Fibroblast of mammary gland (primary cell): ENCODE measurements at places on chromosomes 6 and 20.

DNA sequence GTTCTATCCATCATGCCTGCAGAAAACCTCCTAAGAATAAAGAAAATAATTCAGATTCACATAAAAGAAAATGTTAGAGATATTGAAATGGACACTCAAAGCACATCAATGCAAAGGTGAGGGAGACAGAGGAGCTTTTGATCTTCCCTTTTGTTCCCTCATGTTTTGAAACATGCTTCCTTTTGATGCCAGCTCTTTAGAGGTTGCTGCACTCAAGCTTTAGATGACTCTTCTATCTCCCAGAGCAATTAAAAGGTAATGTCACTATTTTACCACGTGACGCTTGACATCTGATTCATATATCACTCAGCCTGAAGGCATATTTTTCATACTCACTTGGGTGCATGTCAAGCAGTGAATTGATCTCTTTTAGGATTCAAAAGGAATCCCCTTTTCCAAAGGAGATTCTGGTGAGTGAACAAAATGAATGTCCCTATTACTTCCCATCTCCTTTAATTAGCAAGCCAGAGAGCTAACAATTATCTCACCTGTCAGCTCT, 1026.7 kb downstream of the KIF16B start:
- no peak for DNase-seq

DNA sequence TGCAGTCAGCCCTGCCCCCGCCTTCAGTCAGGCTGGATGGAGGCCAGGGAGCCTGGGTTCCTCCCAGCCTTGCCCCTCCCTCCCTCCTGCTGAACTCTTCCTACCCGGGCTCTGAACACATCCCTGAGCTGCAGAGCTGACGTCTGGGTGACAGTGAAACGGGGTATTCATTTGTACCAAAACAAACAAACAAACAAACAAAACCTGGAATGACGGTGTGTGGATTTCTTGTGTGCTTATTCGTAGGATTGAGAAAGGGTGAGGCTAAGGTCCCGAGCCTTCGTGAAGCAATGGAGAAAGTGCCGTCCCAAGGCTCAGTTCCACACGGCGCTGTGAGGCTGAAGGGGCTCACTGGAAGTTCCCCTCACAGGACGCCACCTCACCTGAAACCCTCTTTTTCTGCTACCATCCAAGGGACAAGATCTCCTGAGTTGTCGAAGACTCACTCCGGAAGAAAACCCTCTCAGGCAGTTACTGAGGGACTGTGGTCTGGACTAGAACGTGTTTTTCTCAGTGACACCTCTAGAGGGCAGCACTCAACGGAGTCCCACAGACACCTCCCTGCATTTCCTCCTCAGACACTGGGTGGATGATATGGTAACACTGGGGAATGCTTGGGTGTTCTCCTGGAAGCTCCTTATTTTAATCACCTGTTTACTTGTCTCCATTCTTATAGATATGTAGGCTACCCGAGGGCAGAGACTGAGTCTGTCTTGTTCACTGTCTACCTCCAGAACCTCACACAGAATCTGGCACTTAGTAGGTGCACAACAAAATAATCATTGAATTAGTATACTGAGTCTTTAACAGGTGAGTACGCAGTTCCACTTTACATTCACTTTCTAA, 27.3 kb downstream of the GSTA3 start:
- peak; percentile 73 for DNase-seq

DNA sequence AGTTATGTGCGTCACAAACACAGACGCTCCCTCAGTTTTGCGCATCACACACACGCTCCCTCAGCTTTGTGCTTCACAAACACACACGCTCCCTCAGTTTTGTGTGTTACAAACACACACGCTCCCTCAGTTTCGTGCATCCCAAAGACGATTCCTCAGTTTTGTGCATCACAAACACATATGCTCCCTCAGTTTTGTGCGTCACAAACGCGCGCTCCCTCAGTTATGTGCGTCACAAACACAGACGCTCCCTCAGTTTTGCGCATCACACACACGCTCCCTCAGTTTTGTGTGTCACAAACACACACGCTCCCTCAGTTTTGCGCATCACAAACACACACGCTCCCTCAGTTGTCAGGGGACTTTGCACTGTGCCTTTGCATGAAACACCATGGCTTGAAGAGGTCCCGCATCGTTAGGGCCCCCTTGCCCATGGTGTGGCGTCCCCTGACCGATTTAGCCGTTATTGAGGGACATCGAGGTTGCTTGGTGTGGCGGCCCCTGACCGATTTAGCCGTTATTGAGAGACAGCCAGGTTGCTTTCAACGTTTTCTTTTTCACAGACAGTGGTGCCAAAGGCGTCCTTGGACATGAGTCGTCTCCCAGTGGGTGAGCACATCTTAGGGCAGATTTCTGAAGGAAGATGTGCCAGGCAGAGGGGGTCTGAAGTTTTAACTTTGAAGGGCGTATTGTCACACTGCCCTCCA, 28.1 kb upstream of the MYT1 start:
- DNase-seq, result no peak

GRCh38 chr6:131640100-131640499, 3.0 kb downstream of the ENPP3 start:
- no peak for DNase-seq

DNA sequence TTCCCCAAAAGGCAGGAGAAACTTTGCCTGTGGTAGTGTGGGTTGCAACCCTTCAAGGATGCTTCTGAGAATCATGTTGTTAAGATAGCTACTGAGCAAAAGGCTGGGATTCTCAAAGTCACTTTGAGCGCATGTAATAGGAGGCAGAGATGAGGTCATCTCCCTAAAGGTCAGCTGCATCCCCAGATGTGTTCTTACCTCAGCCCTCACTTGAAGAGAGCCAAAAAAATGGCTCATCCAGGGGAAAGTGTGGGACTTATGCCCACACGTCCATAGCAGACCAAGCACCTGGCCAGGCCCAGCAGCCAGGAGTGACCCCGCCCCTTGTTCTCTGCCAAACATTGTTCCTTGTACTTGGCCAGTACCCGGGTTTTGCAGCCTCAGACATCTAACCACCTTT, 187.0 kb upstream of the BMP2 start:
- peak; percentile 44 for DNase-seq

DNA sequence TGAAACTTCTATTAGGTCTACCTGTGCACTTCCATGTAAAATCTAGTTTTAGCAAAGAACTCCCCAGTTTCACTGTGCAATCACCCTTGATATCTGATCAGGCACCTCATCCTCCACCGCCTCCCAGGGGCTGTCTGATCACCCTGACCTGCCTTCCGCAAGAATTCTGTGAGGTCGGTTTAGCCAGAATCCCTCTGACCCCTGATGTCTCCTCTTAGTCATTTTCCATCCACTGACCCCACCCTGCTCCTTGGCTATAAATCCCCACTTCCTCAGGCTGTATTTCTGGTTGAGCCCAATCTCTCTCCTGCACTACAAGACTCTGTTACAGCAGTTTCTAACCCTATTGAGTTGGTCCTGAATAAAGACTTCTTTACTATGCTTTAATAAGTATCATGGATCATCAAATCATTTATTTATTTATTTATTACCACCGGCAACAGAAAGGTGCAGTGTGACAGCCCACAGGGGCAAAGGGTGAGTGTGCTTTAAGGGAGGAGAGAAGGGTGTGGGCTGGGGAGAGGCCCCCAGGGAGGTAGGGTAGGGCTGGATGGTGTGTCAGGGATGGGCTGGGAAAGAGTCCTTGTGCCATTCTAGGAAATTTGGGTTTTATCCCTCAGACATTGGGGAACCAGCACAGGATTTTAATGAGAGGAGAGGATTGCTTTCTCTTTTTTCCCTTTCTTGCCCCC, 11.2 kb upstream of the SERPINB6 start:
- peak; percentile 38 for DNase-seq

DNA sequence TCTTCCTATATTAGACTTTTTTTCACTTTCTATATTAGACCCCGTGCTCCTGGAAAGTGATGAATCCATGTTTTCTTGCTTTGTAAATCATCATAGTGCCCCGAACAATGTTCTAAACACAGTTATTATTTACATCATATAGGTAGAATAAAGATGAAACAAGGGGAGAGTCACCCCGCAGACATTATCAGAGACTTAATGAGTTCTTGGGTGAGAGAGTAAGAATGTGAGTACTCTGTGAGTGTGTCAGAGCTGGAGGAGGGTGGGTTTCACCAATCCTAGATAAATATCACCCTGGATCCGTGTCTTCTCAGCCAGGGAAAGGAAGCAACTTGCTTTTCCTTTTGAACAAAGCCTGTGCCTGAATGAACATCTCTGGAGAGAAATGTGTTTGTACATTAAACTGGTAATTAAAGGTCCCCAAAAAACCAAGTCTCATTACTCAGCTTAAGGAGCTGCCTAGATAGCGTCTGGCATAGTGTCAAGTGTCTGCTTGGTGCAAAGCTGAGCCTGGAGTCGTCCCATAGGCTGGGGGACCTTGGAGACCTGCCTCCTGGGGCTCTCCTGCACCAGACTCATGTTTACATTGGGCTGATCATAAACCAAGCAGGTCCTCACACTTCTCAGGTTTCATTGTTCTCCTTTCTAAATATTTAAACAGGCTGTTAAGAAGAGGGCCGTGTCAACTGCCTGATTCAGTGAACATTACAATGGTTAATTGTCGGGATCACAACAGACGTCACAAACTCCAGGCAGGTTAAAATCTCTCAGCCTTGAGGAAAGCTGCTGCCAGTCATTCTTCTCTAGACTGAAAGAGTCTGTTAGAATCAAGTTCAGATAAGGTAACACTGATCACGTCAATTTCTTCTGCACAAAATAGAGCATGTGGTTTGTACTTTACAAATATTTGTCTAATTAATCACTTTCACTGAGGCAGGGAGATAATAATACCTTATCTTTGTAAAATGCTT, 179.7 kb upstream of the MYLIP start:
- DNase-seq, result no peak

DNA sequence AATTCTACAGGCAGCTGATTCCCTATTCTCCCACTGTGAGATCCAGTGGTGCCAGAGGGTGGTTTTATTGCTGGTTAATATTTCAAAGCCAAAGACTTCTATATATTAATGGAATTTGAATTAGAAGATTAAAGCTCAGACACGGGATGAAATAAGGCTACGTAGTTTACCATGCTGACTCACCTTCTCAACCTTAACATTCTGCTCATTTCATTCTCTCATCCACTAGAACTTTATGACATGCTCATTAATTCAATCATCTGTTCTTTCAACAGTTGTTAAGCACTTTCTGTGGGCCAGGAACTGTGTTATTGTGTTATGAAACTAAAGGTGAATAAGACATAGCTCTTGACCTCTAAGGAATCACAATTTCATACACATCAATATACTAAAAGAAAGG, 456.9 kb upstream of the MAP3K7 start:
- no peak for DNase-seq

- DNase-seq, result no peak
Measured at GRCh38 chr20:7257692-7258466, 490.4 kb downstream of the BMP2 start.

DNA sequence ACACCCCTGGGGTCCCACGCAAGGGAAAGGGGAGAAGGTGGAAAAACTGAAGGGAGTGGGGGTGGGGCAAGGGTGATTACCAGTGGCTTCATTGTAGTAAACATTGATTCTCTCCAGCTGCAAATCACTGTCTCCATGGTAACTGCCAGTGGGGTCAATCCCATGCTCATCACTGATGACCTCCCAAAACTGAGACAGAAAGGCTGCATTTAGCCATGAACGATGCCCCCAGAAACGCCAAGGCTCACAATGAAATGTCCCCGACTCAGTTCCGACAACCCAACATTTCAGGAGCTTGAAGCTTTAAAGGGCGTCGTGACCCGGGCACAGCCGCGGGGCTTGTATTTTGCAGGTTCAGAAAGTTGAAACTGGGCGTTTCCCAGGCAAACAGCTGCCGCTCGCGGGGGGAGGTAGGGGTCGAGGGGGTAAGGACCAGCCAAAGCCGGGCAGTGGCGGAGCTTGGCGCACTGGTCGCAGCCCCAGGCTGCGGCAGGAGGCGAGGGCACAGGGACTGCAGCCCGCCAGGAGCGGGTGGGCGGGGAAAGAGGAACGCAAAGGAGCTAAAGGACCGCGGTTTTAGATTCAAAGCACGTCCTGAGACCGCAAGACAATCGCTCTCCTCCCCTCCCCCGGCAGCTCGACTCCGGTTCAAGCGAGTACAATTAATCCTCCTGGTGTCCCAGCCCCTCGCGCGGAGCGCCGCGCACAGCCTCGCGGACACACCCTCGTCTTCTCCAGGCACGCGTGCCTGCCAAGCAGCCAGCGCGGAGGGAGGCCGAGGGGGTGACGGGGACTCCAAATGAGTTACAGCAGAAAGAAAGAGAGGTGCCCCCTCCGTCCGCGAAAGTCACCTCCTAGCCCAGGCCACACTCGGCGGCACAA, 731 bp downstream of the TUBB2B start:
- DNase-seq, result no peak

GRCh38 chr20:52746190-52746589, 226.0 kb upstream of the TSHZ2 start:
- no peak for DNase-seq

DNA sequence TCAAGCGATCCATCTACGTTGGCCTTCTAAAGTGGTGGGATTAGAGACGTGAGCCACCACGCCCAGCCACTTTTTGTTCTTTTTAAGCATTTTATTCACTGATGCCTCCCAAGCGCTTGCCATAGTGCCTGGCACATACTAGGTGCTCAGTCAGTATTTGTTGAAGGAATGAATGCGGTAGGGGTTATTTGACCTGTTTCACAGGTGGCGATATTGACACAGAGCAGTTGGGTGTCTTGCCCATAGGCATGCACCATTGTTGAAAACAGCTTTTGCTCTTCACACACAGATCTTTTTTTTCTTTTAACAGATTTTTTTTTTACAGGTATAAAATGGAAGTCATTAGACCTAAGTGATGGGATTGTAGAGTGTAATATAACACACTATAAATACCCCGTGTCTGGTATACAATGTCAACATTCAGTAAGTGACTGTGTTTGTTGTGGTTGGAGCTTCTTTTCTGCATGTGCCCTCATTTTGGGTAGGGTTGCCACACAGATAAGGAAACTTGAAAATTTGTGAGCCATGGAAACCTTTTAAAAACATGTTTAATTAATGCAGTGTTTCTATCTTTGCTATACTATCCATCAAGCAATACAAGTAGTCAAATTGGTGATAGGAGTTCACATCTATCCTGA, 24.8 kb downstream of the RREB1 start:
- DNase-seq, result no peak

- DNase-seq, result no peak
Measured at GRCh38 chr6:54910431-54910884, 63.9 kb downstream of the FAM83B start.

DNA sequence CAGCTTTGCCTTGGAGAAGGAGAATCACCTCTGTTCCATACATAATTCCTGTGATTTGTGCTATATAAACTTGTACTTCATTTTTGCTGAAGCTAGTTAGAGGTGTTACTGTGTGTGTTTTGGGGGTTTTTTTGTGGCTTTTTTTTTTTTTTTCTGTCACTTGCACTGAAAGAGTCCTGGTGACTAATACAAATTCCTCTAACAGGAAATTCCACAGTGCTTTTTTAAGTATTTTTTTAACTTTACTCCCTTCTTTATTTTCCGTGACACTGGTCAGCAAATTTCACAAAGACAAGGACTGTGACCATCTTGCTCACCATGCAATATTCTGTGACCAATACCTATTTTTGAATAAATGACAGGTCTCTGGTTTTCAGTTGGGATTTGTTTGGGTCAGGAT, 110.5 kb downstream of the ISM1 start:
- DNase-seq, result no peak

DNA sequence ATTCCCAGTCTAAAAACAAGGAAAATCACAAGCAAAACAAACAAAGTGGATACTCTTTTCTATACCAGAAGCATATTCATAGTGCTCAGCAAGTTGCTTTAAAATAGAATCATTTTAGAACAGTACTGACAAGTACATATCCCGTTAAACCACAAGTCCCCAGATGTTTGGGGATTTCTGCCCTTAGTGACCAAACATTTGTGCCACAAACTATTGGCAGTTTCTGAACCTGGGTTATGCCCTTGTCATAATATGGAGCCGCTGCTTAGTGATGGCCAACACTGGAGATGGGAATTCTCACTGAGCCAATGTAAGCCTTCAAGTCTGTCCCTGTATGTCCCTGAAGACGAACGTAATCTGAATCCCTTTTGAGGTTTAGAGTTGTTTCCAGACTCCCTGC, 436.7 kb upstream of the JAG1 start:
- no peak for DNase-seq
